ENCODE measurements at places on chromosomes 13 and 19. TPM values are rescaled to one million over a fixed set of nuclear protein-coding genes. Genes with fewer than 3 reads are reported as not detected.

Gene KIR3DL2
- total RNA-seq = not detected

DNA sequence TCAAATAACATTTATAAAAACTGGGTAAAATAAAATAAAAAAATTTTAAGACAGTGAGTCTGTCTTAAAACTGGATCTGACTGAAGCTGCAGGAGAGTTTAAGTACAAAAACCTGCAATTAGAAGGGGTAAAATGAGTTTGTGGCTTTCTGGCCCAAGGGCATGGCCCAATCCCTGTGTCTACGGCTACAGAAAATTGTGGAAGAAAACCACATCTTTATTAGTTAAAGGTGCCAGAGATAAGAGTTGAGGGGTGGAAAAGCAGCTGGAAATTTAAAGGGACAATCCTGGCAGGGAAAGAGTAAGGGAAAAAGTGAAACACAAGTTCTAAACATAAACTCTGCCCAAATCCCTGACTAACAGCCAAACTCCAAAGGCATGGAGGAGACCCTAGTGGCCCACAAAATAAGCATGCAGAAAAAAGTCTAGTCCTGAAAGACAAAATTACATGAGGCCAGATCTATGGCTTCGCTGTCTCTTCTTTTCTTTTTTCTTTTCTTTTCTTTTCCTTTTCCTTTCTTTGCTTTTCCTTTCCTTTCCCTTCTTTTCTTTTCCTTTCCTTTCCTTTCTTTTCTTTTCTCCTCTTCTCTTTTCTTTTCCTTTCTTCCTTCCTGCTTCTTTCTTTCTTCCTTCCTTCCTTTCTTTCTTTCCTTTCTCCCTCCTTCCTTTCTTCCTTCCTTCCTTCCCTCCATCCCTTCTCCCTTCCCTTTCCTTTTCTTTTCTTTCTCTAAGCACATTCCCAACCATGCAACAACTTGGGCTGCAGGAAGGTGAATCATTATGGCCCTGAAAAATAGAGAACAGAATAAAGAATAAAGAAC lies 23.5 kb upstream of the DLEU7 start:
- no peaks in the 10 kb centered on the region for H3K27me3 ChIP-seq
- H3K36me3 ChIP-seq = no peaks in the 10 kb centered on the region
- H3K4me3 ChIP-seq = no peak overlapping the region
- DNase-seq = no peak
- H3K4me1 ChIP-seq = no peaks in the 10 kb centered on the region
- H3K27ac ChIP-seq = no peak overlapping the region

Gene ZNF829
- 2.6 TPM for total RNA-seq

DNA sequence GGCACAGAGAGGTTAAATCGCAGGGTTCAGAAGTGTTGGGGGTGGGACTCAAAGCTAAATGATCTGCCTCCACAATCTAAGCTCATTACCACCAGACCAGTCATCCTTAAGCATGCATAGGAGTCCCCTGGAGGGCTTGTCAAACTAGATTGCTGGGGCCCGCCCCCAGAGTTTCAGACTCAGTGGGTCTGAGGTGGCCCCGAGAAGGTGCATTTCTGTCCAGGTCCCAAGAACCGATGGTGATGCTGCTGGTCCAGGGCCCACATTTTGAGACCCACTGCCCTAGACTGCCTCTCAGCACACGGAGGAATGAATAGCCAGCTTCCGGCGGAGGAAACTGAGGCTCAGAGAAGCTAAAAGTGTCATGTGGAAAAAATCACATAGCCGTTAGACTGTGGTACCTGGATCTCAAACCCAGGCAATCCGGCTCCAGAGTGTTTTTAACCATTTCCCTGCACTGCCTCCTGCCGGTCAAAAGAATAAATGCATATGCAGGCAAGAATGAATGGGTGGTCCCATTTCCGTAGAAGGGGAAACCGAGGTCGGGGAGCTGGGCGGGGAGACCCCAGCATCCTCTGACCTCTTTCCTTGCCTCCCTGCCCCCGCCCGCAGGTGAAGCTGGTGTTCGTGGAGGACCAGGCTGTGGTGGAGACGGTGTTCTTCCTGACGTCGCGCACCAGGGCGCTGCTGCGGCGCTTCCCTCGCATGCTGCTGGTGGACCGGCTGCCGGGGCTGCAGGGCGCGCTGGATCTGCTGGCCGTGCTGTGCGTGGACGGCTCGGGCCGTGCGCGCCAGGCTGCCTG lies 23.8 kb downstream of the ZSWIM9 start:
- peaks cover 4% of the 10 kb centered on the region for H3K4me1 ChIP-seq
- H3K27me3 ChIP-seq = no peaks in the 10 kb centered on the region
- no peaks in the 10 kb centered on the region for H3K36me3 ChIP-seq
- H3K4me3 ChIP-seq = no peak overlapping the region
- H3K27ac ChIP-seq = no peak overlapping the region

- DNase-seq = no peak
- H3K36me3 ChIP-seq = no peaks in the 10 kb centered on the region
- no peak overlapping the region for H3K4me3 ChIP-seq
- H3K27me3 ChIP-seq = peaks cover 59% of the 10 kb centered on the region
Measured at GRCh38 chr19:47438793-47439220, 19.5 kb upstream of the MEIS3 start.

GRCh38 chr19:14363183-14364097 lies 17.8 kb upstream of the ADGRE5 start:
- peaks cover 64% of the 10 kb centered on the region for H3K4me1 ChIP-seq
- no peaks in the 10 kb centered on the region for H3K27me3 ChIP-seq
- DNase-seq = peak; percentile 84
- peak overlapping the region; percentile 48 for H3K4me3 ChIP-seq
- peak overlapping the region; percentile 81 for H3K27ac ChIP-seq

Gene RELB
- 12.2 TPM for total RNA-seq

DNA sequence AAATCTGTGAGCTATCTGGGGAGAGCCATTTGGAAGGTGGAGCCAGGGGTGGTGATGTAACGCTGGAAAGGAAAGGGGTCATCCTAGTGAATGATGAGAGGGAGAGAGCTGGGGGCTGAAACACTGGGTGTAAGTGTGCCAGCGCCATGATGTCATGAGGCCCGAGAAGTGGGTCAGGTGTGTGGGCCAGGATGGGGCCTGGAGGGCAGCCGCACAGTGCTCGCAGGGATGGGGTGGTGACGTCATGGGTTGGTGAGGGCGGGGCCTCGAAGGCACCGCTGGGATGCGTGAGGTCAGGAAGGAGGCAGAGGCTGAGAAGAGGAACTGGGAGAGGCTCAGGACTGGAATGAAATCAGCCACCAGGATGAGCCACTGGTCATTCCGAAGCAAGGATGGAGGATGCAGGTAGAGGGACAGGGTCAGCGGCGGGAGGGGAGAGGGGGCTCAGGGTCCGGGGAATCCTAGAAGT lies 4.4 kb downstream of the CCDC61 start:
- no peak overlapping the region for H3K4me3 ChIP-seq
- DNase-seq = no peak
- no peaks in the 10 kb centered on the region for H3K27me3 ChIP-seq
- no peak overlapping the region for H3K27ac ChIP-seq
- peaks cover 11% of the 10 kb centered on the region for H3K36me3 ChIP-seq

Gene ZNF497
- 2.5 TPM for total RNA-seq

Gene ZNF135
- total RNA-seq = 3.6 TPM

DNA sequence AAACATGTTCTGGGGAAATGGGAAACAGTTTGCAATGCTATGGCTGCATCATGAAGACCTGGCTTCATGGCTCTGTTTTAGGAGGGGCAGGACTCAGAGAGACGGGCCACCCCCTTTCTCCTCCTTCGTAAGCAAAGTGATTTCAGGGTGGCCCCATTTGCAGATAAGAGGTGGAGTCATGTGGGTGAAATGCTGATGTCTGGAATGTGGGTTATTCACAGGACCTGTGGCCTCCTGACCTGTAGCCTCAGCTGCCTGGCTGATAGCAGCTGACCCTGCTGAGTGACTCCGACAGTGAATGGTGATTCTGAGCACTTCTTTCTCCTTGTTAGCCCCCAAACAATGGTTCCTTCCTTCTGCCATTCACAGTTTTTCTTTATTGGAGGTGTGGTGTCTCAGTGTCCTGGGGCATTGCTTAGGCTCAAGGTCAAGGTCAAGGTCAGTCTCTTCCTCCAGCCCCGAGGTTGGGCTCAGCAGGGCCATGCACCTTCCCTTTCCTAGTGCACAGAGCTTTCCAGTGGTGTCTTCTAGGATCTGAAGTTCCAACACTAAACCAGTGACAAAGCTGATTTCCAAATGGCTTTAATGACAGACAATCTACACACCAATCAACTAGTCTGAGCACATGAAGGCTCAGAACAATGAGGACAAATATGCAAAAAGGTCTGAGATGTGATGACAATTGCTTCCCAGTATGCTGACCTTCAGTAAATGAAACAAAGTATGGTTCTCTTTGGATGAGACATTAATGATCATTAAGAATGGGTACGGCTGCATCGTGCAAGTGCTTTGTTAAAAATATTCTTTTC lies 49.6 kb upstream of the ANKRD10 start:
- DNase-seq = no peak
- no peaks in the 10 kb centered on the region for H3K36me3 ChIP-seq
- no peaks in the 10 kb centered on the region for H3K27me3 ChIP-seq

DNA sequence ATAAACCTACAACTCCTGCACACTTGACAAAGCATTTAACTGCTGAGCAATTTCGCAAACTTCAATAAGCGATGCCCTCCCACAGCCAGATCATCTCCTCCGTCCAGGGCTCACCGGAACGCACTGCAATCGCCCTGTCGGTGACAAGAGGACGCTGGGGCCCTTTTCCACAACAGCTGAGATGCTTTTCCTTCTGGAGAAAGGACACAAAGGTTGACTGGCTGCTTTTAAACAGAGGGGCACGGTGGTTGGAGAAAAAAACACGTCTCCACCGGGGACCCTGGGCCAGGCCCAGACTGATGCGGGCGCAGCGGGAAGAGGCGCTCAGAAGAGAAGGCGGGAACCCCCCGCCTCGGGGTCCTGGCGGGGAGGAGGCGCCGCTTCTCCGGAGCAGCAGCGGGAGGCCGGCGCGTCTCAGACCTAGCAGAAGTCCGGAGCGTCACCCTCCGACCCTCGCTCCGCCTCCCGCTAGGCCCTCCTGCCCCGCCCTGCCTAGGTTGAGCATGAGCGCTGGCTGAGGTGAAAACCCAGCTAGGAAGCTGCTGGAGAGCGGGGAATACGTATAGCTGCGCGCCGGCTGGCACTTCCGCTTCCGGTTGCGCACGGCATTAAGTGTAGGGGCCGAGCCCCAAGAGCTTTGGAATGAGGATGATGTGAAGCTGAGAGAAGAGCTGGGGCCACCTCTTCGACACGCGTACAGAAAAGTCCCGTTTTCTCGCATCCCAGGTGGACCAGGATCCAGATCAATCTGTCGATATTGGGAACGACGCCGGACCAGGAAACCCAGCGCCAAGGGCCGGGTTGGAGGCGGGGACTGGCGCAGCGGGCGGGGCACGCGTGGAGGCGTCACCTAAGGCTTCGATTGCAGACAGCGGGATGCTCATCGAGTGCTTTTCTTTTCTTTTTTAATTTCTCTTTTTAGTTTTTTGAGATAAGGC lies at the start of gene ZNF846:
Gene ZNF846 (minus strand): TSS at position 564 of the 938 bp plus-strand sequence. CDS start 3,788 bp downstream, outside the sequence.
- peak within 1 kb of the TSS; percentile 98 for H3K27ac ChIP-seq
- H3K4me1 ChIP-seq = peaks cover 18% of the 10 kb centered on the region
- peak; percentile 96 for DNase-seq
- H3K4me3 ChIP-seq = peak within 1 kb of the TSS; percentile 86
- H3K27me3 ChIP-seq = no peaks in the 10 kb centered on the region

DNA sequence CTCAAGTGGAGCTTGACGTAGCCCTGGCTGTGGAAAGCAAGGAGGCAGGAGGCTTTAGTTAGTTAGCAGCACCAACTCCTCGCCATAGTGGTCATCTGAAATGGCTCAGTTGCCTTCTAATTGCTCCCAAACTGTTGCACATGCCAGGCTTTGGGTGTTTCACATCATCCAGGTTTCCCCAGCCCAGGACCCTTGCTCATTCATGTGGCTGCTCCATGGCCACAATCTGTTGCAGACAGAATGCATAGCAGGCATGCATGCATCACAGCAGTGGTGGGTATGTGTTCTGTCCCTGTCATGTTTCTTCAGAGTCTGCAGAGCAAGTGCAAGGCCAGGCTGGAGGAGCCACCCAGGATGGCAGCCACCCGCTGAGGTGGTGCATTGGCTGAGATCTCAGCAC lies 407.6 kb downstream of the TSHZ3 start:
- peaks cover 4% of the 10 kb centered on the region for H3K27me3 ChIP-seq
- H3K4me3 ChIP-seq = no peak overlapping the region
- H3K36me3 ChIP-seq = no peaks in the 10 kb centered on the region
- no peak for DNase-seq
- H3K27ac ChIP-seq = no peak overlapping the region
- H3K4me1 ChIP-seq = no peaks in the 10 kb centered on the region
